ENCODE measurements at places on chromosomes 6 and 20.

GRCh38 chr20:46458866-46459750 is 52.7 kb upstream of the ELMO2 start:
- no peak for DNase-seq

DNA sequence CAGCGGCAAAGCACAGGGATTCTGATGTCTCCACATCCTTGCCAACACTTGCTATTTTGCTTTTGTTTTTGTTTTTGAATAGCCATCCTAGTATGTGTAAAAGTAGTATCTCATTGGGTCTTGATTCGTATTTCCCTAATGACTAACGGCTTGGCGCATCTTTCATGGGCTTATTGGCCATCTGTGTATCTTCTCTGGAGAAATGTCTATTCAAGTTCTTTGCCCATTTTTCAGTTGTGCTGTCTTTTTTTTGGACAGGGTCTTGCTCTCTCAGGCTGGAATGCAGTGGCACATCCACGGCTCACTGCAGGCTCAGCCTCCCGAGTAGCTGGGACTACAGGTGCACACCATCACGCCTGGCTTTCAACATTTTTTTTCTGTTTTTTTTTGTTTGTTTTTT is 17.4 kb downstream of the TCFL5 start:
- no peak for DNase-seq

DNA sequence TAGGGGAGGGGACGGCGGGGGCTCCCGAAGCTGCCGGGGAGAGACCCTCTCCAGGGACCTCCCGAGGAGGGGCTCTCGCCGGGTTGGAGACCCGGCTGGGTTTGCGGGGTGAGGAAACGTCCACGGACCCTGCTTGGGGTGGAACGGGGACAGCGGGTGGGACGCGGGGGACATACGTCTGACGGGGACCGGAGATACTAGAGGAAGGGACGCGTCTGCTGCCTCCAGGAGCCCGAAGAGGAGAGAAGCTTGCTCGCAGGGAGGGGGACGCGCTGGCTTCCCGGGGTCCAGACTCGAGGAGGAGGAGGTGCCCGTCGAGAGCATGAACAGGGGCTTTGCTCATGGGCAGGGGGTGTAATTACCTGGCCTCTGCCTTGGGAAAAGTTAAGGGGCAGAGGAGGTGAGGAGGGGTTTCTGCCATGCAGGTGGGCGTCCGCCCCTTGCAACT is 593 bp downstream of the DNMT3B start:
- peak; percentile 51 for DNase-seq

GRCh38 chr6:56541030-56541600 is 101.6 kb downstream of the DST start:
- DNase-seq: peak; percentile 37

DNA sequence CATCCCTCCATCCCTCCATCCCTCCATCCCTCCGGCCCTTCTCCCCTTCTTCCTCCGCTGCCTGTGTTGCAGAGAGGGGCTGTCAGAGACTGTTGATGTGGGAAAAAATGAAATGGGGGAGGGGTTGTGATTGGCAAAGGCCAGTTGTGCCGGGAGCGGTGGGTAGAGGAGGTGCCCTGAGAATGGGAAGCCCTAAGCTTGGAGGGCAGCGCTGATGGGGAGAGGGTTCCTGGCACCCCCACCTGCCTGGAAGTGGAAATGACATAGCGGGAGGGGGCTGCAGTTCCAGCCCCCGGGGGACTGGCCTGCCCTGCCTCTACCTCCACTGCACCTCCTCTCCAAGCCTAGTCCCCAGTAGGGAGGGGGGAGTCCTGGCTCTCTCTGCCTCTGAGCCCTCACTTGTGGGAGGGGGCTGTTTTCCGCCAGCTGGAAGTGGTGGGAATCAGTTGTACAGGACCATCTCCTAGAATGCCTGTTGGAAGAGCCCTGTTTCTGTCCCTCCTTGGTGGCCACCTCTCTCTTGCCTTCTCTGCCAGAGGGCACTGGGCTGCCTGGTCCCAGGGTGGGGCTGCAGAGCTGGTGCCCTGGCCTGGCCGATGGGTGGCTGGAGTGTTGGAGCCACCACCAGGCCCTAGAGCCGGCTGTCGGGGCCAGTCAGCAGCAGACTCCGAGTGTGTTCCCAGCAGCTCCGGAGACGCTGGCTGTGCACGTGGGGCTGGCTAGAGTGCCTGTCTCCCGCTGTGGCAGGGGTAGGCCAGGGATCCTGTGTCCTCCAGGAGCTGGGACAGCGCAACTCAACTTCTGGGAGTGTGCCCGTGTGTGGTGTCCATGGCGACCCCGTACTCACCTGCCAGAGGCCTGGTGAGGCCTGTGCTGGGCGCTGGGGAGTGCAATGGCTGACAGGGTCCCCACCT is 1.5 kb downstream of the DLGAP4 start:
- no peak for DNase-seq

DNA sequence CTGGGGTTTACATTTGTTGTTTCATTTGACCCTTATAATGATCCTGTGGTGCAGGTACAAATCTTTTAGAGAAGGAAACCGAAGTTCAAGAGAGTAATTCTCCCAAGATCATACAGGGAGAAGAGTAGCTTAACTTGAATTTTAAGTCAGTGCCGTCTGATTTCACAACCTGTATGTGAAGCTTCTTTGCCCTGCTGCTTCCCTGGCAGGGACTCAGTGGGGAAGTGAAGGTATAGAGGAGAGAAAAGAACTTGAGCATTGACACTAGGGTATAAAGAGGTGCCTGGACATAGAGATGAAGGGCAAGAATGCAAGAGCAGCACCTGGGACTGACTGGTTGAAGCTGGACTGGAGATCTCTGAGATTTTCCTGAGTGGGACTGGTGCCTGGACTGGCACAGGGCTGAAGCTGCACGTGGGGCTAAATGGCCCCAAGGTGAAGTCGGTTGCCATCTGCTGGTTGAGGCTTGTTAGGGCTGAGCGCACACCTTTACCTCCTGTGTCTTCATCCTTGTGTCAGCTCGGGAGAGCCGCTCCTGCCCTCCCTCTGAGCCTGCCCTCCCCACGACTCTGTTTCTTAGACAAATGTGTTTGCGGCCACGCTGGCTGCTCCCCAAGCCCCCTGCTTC is 41.8 kb downstream of the FARS2 start:
- no peak for DNase-seq

- DNase-seq: peak; percentile 69
These were observed 11.2 kb downstream of the KCNQ2 start for GRCh38 chr20:63461104-63461763.

DNA sequence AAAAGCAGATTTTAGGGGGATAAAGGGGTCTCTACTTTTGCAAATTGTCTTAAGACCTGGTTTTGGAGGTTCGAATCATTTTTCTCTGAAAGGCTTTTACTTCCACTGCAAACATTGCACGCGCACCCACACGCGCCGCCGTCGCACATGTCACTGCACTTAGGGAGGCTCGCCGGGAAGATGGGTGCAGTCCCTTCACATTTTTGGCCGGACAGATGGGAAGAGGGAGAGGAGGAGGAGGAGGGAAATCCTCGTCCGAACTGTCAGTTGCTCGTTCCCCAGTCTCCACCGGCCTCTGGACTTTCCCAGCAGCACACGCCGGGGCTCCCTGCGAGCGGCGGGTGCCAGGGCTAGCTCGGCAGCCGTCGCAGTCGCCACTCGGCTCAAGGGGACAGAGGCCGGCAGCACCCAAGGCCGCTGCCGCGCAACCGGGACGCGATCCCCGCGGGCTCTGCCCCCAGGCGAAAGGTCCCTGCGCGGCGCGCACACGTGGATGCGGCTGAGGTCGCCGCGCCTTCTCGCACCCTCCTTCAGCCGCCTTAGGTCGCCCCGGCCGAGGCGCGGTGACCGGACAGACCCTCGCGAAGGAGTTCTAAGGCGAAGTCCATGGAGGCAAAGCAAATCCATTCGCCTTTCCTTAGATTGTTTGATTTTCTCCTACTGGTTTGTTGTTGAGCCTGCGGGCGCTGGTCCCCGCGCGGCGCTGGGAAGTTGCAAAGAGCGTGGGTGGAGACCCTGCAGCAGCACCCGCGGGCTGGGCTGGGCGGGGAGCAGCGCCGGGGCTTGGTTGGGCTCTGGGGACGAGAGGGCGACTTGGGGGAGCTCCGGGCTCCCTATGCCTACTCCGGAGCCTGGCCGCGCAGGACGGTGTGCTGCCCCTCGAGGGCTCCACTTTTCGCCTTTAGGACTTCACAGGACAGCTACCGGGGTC is 1.2 kb downstream of the MYB start:
- DNase-seq: peak; percentile 26

GRCh38 chr6:67210450-67210849 is 1424.6 kb upstream of the ADGRB3 start:
- DNase-seq: no peak

DNA sequence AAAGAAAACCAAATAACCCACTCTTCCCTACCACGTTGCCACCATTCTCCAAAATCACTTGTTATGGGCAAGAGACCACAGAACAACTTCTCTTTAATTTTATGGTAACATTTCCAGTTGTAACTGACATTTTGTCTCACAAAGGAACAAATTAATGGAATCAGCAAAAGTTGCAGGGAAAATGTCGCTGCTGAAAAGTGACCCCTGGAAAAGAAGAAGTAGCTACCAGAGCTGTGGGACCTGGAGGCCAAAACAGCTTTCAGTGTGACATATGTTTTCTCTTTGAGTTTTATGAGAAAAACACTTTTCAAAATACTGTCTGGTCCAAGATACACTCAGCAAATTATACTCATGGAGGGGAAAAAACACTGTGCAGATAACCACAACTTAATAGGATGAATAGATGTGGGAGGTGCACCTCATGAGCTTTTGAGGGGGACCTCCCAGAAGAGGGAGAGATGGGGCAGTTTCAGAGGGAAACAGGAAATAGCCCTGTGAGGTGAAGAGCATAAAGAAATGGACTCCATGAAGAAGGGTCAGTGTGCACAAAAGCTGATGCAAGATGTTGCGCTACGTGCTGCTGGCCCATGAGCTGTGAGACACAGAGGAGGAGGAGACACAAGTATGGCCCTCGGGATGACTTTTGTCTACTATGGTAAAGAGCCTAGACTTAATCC is 87.3 kb downstream of the DTNBP1 start:
- no peak for DNase-seq

- DNase-seq: no peak
These were observed 103.5 kb upstream of the AKAP12 start for GRCh38 chr6:151136141-151136755.
